Activated T-cell treated with anti-CD3 and anti-CD28 coated beads, Interleukin-2, amount 50 U/mL, for 72 hours (primary cell): ENCODE measurements at places on chromosomes 16 and 17. TPM values are rescaled to one million over a fixed set of nuclear protein-coding genes. Genes with fewer than 3 reads are reported as not detected.

GRCh38 chr17:50816771-50817751 lies 18.3 kb upstream of the WFIKKN2 start:
- DNase-seq = peak; percentile 61

- DNase-seq = no peak
These were observed 163.3 kb downstream of the KCNJ2 start for GRCh38 chr17:70332356-70333210.

DNA sequence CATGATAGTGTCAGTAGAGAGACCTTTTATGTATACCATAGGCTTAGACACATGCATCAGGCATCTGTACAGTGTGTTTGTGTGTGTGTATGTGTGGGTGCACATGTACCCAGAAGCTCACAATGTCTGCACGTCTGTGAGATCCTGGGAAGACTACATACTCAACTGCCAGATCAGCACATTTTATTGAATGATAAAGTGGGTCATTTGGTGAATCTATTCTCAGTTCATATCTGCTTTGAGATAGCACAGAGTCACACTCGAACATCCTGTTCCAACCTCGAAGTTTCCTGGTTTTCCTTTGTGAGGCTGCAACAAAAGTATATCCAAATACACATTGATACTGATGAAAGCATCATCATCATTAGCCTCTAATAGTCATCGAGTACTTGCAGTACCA lies 63.6 kb downstream of the MAF start:
- DNase-seq = no peak

GRCh38 chr16:67023689-67024088 lies 5.3 kb upstream of the CBFB start:
- DNase-seq = no peak

DNA sequence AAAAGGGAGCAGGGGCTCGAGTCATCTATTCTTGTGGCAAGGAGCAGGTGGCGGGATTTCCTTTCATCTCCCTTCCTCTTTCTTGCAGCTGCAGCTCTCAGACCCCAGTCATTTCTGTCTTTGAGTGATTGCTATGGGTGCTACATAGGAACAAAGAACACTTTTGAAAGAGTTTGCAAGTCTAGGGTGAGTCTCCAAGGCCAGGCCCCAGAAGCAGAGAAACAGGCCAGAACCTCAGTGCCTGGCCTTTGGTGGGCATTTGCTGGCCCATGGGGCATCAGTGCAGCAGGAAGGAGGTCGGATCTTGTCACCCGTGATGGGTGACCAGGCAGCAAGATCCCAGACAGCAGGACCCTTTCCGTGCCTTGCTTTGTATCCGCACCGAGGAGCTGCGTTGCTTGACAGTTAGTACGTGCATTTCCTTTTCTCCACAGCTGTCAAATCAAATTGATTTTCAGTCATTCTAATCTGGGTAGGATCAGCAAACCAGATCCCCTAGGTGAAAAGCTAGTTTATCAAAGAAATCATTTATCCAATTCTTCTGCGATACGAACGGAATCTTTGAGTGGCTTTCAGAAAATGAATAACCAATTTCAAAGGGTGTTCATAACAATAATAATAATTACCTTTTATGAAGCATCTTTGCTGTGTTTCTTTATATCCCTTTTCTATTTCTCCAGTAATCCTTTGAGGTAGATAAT lies 244.6 kb upstream of the MAF start:
- peak; percentile 18 for DNase-seq

DNA sequence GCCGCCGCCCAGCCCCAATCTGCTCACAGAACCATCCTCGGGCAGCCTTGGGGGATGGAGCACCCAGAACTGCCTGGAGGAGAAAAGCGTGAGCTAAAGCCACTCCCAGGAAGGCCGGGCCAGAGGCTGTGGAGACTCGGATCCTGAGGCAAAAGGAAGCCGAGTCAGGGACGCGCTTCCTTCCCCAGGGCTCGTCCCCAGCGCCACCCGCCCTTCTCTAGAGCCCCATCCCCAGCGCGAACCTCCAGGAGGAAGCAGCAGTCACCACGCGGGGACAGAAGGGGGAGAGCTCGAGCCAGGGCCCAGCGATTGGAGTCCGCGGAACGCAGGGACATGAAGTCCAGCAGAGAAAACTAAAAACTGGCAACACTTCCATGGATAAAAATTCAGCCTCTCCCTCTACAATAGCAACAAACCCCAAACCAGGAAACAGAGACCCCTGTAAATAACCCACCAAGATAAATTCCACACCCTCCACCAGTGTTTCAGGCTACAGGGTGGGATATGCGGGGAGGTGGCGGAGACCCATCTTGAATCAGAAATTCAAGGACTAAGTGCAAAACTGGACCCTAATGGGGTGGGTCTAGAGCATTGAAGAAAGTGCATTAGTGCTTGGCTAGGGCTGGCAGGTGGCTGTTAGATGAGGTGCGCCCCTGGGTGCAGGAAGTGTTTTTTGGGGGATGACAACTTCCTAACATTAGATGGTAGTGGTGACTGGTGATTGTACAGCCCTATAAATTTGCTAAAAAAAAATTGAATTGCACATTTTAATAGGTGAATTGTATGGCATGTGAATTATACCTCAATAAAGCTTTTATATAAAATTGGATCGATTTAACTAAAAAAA lies 116.1 kb upstream of the METRNL start:
- DNase-seq = peak; percentile 48

DNA sequence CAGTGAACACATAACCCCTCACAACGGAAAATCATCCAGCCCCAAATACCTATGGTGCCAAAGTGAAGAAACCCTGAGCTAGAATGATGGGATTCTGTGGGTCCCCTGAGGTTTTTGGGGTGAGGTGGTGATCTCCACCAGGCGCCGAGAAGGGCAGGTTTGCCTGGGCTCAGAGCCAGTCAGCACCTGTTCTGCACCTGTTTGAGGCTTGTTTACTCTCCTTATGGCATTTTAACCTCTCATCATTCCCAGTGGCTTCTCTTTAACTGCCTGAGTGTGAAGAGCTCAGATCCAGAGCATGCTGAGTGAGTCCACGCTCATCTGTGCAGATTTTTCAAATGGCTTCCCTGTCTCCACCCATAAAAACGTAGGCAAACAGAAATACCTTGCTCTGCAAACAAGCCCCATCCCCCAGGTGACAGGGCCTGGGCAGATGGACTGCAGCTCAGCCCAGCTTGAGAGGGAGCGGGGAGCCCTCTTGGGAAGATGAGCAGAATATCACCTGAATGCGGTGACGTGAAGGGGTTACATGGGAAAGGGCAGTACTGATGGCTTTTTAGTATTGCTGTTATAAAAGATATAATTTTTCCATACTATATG lies 40.1 kb upstream of the CLEC19A start:
- no peak for DNase-seq

- DNase-seq = no peak
These were observed 472.8 kb downstream of the TOX3 start for GRCh38 chr16:52074133-52074532.

The PRAC1 gene
- total RNA-seq = not detected

The KCTD13 gene
- total RNA-seq = 46.8 TPM

The SALL1 gene
- total RNA-seq = not detected
